ENCODE measurements at places on chromosomes 2 and 18.

DNA sequence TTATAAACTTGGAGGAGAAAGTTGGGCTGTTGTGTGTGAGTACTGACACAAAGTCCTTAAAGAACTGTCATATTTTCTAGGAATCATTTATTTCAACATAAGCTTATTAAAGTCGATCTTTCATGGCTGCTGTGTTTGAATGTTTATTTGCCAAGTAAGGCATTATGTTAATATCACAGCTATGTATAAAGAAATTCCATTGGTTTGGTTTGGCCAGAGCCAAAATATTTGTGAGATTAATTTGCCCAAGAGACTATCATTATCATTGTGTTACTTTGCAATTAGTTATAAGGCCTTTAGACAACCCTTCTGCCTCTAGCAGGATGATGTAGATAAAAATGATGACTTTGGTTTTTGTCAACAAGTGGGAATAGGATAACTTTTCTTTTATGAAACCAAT, 240.6 kb upstream of the NT5C1B start:
- no peak for DNase-seq

DNA sequence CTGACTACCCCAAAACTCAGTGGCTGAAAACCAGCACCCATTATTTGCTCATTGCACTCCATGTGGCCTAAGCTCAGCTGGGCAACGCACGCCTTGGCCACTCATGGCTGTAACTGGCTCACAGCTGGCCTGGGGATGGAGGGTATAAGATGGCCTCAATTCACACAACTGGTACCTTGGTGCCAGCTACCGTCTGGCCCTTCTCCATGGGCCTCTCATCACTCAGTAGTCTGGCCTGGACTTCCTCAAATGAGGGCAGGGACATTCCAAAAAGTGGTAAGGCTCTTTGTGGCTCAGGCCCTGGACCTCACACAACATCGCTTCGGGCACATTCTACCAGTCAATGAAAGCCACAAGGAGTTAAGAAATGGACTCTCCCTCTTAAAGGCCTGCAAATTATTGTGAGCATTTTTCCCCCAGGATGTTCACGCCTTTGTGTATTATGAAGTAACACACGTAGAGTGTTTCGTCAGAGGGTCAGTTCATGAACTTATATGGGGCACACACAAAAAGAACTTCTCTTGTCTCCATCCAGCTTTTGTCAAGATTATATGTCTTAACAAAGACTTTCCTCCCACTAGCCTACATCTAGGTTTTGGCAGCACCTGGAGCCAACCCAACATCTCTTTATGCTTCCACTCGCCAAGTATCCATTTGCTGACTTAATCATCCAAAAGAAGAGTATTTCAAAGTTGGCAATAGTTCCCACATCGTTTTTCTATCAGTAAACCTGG, 145.2 kb downstream of the CCBE1 start:
- DNase-seq = no peak

- no peak for DNase-seq
Observed at GRCh38 chr2:217698691-217699090, 304.1 kb downstream of the TNS1 start.

DNA sequence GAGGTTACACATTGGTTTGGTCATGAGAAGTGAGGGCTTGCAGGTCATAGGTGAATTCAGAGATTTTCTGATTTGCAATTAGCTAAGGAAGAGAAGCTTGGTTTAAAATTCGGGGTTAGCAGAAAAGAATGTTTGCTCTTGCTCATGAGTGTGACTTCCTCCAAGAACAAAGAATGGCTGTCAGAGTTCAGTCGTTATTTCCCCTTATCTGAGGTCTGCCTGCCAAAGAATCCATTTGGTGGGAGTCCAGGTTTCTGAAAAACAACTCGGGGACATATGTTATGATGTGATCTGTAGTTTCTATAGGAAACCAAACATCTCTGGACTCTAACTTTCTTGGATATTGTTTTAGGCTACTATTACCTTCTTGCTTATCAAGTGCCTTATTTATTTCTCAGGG, 3.2 kb upstream of the UGT1A6 start:
- peak; percentile 69 for DNase-seq

DNA sequence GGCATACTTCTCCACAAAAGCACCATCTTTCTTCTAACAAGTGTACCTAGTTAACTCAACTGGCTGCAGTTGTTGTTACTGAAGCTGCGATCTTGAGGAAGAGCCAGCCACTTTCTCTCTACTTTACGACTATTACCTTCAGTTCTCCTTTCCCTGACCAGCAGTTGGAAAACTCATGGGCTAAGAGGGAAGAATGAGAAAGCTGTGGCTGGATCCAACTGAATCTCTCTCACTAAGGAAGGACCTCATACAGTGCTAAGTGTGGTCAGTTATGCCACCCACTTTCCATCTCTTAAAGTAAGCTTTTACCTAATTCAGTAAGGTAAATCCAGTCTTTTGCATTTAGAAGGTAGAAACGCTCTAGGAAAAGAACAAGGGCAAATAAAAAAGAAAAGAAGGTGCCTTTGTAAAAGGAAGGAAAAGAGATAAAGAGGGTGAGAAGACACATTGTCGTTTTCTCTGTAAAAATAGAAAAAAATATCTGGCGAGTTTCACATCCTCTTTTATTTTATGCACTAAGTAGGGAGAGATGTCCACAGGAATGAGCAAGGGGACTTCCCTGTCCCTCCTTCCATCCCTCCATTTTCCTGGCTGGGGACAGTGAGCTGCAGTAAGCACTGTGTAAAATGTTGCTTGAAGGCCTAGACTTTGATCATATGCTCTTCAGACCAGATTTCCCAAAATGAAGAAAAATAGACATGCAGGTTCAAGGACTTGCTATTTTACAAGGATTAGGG, 73.4 kb downstream of the PLEKHM3 start:
- DNase-seq = no peak

- no peak for DNase-seq
Observed at GRCh38 chr2:30690126-30690561, 117.1 kb downstream of the CAPN13 start.

- DNase-seq = no peak
Observed at GRCh38 chr2:128681507-128681906, 362.8 kb upstream of the HS6ST1 start.

GRCh38 chr2:56299171-56299691, 115.4 kb downstream of the CCDC85A start:
- DNase-seq = no peak

DNA sequence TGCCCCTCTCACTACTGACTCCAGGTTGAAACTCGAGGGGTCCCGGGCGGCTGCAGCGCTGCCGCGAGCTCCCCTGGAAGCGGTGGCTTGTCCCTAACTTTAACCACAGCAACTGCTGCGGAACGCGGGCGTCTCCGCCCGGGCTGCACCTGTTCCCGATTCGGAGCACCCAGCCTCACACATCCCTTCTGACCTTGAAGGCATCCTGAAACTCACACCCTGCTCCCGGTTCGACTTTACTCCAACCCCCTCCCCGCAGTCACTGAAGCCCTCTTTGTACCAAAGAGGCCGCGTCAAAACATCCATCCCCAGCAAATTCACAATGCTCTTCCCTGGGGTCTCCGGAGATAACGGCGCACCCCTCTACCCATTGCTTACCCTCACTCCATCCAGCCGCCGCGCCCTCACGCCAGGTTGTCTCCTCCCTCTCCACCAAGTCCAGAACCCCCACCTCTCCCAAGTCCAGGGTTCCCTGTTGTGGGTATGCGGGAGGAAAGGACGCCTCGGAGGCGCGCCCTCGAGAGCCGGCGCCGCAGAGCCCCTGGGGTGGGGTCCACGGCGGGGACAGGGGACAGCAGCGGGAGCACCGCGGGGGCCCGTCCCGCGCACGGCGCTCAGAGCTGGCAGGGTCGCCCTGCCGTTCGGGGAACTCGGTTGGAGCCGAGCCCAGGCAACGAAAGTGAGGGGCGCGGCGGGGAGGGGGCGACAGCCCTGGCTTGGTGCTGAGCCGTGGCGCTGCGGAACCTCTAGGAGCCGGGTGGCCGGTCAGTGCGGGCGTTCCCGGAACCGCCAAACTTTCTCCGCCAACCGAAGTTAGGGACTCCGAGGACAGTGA, 934 bp downstream of the MYO5B start:
- DNase-seq = no peak

GRCh38 chr18:59432803-59433597, 73.9 kb upstream of the LMAN1 start:
- no peak for DNase-seq

DNA sequence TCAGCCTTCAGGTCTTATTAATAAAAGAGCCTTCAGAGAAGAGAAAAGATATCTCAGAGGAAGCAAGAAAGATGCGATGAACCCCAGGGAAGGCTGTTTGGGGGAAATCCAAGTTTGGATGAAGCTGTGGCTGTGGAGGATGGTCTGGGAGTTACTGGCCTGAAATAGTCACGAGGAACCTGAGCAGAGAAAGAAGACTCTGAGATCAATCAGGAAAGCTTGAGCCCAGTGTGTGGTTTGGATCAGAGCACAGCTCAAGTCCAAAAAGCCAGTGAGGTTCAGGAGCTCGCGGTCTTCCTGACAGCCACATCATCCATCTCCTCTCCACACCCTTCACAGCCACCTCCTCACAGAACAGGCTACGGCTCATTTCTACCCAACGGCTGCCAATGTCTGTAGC, 87.4 kb upstream of the SERPINE2 start:
- DNase-seq = no peak

DNA sequence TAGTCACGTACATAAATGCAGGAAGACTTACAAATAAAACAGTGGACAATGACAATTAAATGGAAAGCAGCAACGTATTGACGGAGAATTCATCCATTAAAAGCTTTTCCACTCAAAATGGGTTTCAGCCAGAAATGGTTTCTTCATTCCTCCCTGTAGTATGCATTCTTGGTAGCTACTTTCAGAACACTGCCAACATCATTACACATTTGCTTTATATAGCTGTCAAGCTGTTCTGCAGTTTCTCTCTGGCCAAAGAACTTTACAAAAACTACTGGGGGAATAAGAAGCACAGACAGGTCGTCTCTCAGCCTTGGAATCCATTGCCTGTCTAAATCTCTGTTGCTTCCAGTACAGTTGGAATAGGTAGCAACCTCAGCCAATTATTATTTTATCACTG, 84.1 kb upstream of the NCKAP5 start:
- no peak for DNase-seq

GRCh38 chr2:37489041-37489456, 144.6 kb downstream of the QPCT start:
- no peak for DNase-seq

GRCh38 chr18:43060020-43060419, 55.5 kb downstream of the RIT2 start:
- no peak for DNase-seq

GRCh38 chr18:79962835-79963657, 1.4 kb upstream of the HSBP1L1 start:
- no peak for DNase-seq

GRCh38 chr2:19675856-19676460, 225.8 kb downstream of the TTC32 start:
- no peak for DNase-seq

DNA sequence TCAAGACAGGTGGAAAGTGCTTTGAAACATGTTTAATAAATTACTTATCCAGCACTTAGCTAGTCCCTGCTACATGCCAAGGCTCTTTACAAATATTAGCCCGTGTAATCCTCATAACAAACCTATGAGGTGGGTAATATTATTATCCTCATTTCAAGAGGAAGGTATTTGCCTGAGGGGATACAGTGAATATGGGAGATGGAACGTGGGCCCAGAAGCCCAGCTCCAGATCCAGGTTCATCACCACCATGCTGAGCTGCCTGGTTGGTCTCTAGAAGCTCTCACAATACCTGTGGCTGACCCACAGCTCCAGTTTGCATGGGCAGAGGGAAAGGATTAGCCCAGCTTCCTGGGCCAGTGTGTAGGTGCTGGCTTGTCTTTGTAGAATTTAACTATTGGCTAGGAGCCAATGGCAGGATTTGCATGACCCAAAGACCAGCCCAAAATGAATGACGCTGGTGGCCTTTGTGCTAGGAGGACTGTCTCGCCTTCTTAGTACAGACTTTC, 61.6 kb upstream of the ATP8B1 start:
- no peak for DNase-seq

GRCh38 chr2:20595439-20596192, 55.3 kb downstream of the HS1BP3 start:
- peak; percentile 22 for DNase-seq

- no peak for DNase-seq
Observed at GRCh38 chr2:70501215-70501614, 52.4 kb downstream of the TGFA start.

DNA sequence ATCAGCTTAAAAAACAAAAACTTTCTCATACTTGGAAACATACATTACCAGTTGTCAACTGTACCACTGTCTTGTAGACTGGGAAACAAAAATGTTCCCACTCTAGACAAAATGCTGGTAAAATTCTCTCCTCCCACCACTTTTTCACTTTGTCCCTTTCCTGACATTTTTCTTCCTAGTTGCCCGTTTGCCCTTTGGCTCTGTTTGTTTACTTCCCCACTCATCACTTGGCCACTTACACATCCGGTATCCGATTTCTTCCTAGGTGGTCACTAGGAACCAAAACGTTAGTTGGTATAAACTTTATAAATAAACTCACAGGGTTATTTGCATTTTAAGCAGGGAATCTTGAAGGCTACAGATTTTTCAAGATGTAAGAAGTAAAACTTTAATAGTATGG, 84.9 kb downstream of the METTL4 start:
- DNase-seq = no peak

DNA sequence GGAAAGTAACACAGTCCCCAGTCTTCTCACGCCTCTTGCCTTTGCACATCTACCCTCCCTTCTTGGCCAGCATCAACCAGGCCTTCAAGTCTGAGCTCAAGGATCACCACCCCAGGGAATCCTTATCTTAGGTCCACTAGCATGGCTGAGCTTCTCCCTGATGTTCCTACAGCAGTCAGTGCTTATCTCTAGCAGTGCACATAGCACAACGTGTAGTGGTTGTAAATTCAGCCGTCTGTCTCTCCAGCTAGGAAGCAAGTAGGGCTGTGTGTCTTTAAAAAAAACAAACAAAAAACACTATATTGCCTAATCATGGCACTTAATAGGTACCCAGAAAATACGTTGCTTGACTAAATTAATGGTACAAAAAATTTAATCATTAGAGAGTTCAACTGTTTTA, 29.2 kb downstream of the KCNG3 start:
- DNase-seq = peak; percentile 75

- no peak for DNase-seq
Observed at GRCh38 chr18:51912381-51912780, 427.6 kb upstream of the DCC start.

GRCh38 chr2:102080451-102081242, 61.9 kb upstream of the IL1R1 start:
- peak; percentile 36 for DNase-seq

DNA sequence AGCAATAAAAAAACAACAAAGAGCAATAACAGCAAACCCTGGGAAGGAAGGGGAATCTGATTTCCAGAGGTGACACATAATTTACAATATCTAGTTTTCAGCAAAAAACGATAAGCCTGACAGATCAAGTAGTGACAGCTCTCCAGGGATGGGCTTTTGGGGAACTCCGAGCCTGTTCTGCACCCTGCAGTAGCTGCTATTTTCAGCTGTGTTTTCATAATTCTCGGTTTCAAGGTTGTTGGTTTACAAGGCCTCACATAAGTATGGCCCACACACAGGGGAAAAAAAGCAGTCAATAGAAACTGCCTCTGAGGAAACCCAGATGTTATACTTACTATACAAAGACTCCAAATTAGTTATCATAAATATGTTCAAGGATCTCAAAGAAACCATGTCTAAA, 67.7 kb upstream of the CTLA4 start:
- DNase-seq = no peak
